ENCODE measurements at places on chromosomes 1 and 21.

- no peak for DNase-seq
These were observed 46.1 kb upstream of the KAZN start for GRCh38 chr1:14552246-14552965.

DNA sequence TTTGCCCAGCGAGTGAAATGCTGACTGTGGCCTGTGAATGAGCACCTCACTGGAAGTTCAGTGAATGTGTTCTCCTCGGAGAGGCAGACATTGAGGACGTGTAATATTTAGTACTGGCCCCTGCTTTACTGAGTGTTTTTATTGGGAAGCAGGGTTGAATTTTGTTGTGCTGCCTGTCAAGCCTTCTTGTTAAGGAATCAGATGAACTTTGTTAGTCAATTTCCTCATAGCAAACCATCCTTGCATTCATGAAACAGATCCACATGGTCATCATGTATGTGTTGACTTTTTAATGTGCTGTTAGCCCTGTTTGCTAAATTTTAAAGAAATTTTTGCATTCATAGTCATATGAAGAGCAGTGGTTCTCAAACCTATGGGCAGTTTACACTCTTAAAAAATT is 47.9 kb downstream of the AGPAT3 start:
- DNase-seq = no peak

DNA sequence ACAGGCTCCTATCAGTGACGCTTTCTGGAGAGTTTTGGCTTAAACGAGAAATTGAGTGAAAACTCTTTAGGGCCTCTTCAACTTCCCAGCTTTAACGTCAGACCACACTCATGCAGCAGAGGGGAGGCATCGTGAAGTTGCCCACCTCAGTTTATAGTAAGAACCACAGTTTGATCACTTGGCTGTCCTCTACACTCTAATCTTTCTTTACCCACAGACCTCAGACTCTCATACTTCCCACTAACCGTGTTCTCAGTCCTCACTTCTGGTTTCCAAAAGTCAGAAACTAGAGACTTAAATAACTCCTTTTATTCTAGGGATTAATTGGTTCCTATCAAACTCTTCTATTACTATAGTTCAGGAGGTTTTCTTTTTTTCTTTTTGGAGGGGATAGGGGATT is 302.2 kb downstream of the NTNG1 start:
- DNase-seq = no peak

DNA sequence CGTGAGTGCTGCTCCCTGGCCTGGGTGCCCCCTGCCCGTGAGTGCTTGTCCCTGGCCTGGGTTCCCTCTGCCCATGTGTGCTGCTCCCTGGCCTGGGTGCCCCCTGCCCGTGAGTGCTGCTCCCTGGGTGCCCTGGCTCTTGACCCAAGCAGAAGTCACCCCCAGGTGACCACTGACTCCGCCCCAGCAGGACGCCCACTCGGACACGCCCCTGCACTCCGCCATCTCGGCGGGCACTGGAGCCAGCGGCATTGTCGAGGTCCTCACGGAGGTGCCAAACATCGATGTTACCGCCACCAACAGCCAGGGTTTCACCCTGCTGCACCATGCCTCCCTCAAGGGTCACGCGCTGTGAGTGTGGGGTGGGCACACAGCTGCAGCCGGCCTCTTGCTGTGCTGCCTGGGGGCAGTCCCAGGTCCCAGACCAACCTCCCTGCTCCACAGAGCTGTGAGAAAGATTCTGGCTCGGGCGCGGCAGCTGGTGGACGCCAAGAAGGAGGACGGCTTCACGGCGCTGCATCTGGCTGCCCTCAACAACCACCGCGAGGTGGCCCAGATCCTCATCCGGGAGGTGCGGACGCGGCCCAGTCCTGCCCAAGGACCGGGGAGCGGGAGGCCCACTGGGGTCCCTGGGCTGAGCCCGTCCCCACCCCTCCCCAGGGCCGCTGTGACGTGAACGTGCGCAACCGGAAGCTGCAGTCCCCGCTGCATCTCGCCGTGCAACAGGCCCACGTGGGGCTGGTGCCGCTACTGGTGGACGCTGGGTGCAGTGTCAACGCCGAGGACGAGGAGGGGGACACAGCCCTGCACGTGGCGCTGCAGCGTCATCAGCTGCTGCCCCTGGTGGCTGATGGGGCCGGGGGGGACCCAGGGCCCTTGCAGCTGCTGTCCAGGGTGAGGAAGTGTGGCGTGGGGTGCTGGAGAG is 3.9 kb upstream of the MMP23B start:
- no peak for DNase-seq

GRCh38 chr1:169118227-169118626 is 11.7 kb downstream of the ATP1B1 start:
- DNase-seq = no peak

- DNase-seq = no peak
These were observed 193.3 kb downstream of the EIF4G3 start for GRCh38 chr1:20983297-20983889.

GRCh38 chr1:119220991-119221390 is 80.5 kb upstream of the WARS2 start:
- DNase-seq = no peak

DNA sequence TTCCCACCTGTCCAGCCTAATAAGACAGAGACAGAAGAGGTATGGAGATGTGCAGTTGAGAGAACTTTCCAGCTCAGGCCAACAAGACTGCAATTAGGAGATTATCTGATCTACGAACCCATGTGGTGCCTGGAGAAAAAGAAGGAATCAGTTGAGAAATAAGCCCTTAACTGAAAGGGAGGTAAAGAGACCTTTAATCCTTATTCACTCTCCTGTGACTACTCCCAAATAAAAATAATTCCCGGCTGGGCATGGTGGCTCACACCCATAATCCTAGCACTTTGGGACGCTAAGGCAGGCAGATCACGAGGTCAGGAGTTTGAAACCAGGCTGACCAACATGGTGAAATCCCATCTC is 31.9 kb upstream of the SARS1 start:
- DNase-seq = no peak

GRCh38 chr1:156123356-156124196 is 9.1 kb downstream of the LMNA start:
- DNase-seq = peak; percentile 98

DNA sequence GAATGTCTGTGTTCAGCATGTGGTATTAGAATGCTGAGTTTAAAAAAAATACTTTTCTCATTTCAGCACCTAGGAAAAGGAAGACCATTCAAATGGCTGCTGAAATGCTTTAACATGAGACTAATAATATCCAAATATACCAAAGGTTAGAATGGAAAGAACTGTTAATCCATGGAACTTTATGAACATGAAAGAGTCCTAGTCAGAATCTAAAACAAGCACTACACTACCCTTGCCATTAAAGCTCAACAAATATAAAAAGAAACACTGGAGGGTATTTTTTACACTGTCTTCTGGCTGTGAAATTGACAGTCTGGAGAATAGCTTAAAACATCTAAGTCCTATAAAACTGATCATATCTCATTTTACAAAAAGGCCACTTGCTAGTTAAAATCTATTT is 112.9 kb upstream of the HP1BP3 start:
- no peak for DNase-seq

GRCh38 chr21:32521736-32522355 is 63.5 kb downstream of the TCP10L start:
- no peak for DNase-seq

GRCh38 chr1:22500058-22500457 is 48.4 kb downstream of the ZBTB40 start:
- no peak for DNase-seq

DNA sequence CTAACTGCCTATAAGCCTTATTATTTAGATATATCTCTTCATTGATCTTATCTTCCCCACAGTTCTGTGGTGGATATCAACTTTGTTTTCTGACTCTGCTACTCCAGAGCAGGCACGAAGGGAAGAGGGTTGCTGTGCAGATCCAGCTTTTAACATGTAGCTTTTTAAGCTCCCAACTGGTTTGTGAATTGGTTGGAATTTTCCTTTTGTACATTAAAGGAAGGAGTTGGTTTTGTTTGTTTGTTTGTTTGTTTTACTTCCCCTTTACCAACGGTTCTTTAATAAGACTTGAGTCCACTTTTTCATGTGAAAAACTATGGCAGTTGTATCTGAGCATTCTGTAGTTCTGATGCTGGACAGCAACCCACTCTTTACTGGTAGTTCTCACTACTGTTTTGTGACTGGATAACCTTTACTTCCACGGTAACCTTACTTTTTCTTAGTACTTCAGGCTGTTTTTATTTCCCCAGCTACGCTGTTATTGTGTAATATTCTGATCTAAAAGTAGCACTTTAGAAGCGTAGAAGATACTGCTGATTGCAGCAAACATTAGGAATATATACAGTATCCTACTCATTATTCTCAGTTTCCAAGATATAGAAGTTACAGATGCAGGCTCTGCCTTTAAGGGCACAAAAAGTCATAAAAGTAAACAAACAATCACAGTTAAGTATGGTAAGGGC is 1.6 kb downstream of the GNPAT start:
- peak; percentile 42 for DNase-seq

DNA sequence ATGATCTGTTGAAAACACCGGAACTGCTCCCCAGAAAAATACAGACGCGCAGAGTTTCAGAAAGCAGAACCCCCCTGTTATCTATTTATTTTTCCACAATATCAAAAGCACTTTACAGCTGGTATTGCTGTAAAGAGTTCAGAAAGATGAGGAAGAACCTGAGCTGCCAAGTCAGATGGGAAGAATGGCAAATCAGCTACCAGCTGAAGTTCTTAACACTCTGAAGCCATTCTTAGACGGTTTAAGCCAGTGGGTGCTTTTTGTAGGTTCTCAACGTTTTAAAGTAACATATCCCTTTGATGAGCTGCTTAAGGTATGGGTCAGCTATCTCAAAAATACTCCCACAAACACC is 714 bp upstream of the AKIRIN1 start:
- peak; percentile 48 for DNase-seq

GRCh38 chr1:54716299-54717047 is 812 bp downstream of the TTC4 start:
- no peak for DNase-seq

GRCh38 chr1:18309552-18310155 is 171.1 kb upstream of the KLHDC7A start:
- peak; percentile 53 for DNase-seq

DNA sequence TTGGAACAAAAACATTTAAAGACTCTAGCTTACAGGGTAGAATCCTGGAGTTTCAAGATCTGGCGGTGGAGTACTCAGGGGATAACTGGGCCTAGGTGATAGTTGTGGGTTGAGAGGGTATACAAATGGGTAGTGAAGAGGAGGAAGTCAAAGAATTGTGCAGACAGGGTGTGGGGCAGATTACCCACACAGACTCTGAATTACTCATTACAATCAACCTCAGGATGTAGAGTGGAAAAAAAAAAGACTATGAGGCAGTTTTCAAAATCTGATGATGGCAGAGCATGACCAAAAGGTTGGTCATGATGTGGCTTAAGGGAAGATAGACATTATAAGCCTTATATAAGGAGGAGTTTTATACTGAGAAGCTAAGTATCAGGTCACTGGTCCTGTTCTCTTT is 44.1 kb upstream of the GLIS1 start:
- no peak for DNase-seq

DNA sequence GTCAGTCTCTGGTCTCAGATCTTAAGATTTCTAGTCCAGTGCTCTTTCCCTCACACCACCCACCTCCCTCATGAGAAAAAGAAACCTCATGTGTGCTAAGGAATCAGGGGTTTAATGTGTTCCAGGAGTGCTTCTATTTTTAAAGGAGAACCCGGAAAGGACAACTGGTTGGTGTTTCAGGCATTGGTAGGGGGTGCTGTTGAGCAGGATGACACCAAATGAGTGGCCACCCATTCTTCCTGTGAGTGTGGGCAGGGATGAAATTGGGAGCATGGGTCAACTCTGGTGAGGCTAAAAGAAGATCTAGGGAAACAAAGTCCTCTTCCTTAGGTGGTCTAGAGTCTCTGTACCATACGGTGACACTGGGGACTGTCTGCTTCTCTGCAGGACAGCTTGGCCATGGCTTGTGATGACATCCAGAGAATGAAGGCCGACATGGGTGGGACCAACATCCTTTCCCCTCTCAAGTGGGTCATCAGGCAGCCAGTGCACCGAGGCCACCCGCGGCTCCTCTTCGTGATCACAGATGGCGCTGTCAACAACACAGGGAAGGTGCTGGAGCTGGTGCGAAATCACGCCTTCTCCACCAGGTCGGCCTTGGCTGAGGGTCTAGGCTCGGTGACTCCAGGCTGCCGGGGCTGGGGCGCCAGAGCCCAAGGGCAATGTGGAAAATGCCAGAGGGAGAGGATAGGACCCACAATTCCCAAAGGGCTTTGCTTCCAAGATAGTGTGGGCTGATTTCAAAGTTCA is 39.3 kb downstream of the VWA5B1 start:
- no peak for DNase-seq

- no peak for DNase-seq
These were observed 24.1 kb upstream of the TRAPPC10 start for GRCh38 chr21:43988016-43988415.

DNA sequence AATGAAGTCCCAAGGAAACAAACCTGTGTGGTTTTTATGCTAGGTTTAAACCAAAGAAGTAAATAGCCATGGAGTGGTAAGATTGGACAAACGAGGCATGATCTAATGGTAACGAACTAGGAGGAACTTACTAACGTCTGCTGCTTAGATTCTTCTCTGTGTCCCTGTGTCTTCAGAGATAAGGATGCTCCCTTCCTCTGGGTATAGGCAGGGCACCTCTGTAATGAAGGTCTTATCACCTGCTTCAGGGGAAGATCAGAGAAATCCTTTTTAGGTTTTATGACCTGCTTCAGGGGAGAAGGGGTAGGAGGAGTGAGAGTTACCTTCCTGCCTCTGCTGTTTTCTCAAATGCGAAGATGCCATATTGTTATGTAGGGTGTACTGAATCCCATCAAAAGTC is 214.9 kb upstream of the L1TD1 start:
- no peak for DNase-seq

- DNase-seq = no peak
These were observed 25.2 kb upstream of the TDRD10 start for GRCh38 chr1:154476791-154477190.

DNA sequence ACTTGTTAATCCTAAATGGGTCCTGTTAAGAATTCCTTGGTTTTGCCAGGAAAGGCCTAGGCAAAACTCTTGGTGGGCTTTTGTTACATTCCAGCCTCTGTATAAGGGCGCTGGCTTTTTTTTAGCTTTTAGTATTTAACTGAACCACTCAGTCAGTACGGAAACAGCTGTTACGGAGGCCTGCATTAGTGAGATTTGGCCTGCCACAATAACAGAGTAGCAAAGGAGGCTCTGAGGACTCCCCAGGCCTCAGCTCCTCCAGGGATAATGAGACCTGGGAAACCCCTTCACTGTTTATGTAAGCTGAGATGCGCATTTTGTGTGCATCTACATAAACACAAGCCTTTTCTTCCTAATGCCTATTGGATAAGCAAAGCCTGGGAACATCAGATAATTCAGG is 210.2 kb downstream of the APP start:
- DNase-seq = peak; percentile 6

GRCh38 chr1:80509965-80510522 is 1290.7 kb upstream of the ADGRL2 start:
- DNase-seq = peak; percentile 3

- no peak for DNase-seq
These were observed 30.3 kb upstream of the C1QA start for GRCh38 chr1:22606161-22606560.

GRCh38 chr1:66022904-66023620 is 230.4 kb downstream of the PDE4B start:
- DNase-seq = peak; percentile 66

- DNase-seq = no peak
These were observed 142.1 kb upstream of the ZBTB40 start for GRCh38 chr1:22309572-22309971.

- DNase-seq = no peak
These were observed 56.7 kb downstream of the MRPL39 start for GRCh38 chr21:25550352-25551120.

GRCh38 chr1:212238552-212238951 is 46.7 kb upstream of the PPP2R5A start:
- no peak for DNase-seq

Measured in cardiac muscle cell (in vitro differentiated cells and primary cell).